ENCODE measurements at places on chromosomes 5 and 9. TPM values are rescaled to one million over a fixed set of nuclear protein-coding genes. Genes with fewer than 3 reads are reported as not detected.

- no peak for DNase-seq
Measured at GRCh38 chr5:179530069-179530998, 20.0 kb upstream of the RUFY1 start.

DNA sequence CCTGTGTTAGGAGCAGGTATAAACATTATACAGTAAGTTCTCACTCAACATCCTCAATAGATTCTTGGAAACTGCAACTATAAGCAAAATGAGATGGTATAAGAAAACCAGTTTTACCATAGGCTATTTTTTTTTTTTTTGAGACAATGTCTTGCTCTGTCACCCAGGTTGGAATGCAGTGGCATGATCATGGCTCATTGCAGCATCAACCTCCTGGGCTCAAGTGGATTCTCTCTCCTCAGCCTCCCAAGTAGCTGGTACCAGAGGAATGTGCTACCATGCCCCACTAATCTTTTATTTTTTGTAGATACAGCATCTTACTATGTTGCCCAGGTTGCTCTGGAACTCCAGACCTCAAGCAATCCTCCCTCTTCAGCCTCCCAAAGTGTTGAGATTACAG is 50.1 kb upstream of the ADRB2 start:
- DNase-seq = no peak

GRCh38 chr5:93209476-93209875 is 371.5 kb downstream of the NR2F1-AS1 start:
- DNase-seq = no peak

GRCh38 chr9:127129718-127130085 is 7.3 kb upstream of the ANGPTL2 start:
- no peak for DNase-seq

DNA sequence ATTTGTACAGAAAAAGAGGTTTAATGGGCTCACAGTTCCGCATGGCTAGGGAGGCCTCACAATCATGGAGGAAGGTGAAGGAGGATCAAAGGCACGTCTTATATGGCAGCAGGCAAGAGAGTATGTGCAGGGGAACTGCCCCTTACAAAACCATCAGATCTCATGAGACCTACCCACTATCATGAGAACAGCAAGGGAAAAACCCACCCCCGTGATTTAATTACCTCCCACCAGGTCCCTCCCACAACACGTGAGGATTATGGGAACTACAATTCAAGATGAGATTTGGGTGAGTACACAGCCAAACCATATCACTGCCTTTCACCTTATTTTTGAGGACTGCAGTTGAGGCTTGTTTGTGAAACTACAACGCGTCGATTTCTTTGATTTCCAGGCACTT is 20.9 kb upstream of the NEUROG1 start:
- DNase-seq = no peak

GRCh38 chr5:136350343-136350742 is 15.0 kb downstream of the TRPC7 start:
- no peak for DNase-seq

SERF1A gene
- total RNA-seq = 17.2 TPM

DNA sequence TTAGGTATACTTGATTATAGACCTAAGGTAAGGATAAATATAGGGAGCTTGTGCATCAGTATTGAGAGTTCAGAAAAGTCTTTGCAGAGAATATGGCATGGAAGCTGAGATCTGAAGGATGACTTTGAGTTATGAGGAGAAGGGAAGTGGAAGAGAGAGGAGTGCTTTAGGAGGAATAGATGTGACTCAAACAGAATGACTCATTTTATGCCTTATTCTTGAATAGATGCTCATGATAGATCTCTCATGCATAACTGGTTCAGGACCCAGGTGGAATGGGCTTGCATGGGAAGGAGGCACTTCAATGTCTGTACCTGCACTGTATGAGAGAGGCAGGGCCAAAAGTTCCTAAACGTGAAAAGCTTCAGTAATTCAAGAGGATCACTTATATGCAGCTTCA is 103.3 kb downstream of the CWC27 start:
- DNase-seq = no peak

NR6A1 gene
- 237 TPM for total RNA-seq

- no peak for DNase-seq
Measured at GRCh38 chr9:86434039-86434726, 80.0 kb upstream of the TUT7 start.

- DNase-seq = no peak
Measured at GRCh38 chr5:100560860-100561259, 25.7 kb downstream of the FAM174A start.

PCDHGB6 gene
- 3.4 TPM for total RNA-seq

DNA sequence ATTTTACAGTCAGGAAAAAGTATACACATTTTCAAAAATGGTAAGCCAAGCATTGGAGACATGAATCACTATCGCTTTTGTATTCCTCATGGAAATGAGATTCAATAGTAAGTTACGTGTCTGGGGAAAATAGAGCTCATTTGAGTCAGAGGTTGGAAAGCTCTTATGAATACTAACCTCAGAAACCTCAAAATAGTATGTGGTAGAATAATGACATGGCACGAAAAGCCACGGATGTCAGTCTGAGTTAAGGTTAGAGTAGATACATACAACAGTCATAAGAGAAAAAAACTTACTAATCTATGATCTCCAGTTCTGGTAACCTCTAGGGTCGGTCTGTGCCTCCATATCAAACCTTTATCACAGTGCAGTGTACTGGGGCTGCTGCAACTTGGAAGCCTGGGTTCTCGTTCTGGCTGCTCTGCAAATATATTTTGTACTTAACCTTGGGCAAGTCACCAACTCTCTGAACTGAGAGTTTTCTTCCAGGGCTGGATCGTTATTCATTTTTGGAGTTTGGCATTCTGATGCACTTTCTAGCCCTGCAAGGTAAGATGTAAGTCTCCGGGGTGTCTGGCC is 31.8 kb downstream of the MAP1B start:
- DNase-seq = no peak

GRCh38 chr9:131657456-131657855 is 82.4 kb downstream of the RAPGEF1 start:
- DNase-seq = no peak

EEIG1 gene
- total RNA-seq = 51.3 TPM

- no peak for DNase-seq
Measured at GRCh38 chr5:90168399-90168798, 241.2 kb downstream of the CETN3 start.

- DNase-seq = no peak
Measured at GRCh38 chr5:38752622-38753021, 93.2 kb upstream of the OSMR start.

DNA sequence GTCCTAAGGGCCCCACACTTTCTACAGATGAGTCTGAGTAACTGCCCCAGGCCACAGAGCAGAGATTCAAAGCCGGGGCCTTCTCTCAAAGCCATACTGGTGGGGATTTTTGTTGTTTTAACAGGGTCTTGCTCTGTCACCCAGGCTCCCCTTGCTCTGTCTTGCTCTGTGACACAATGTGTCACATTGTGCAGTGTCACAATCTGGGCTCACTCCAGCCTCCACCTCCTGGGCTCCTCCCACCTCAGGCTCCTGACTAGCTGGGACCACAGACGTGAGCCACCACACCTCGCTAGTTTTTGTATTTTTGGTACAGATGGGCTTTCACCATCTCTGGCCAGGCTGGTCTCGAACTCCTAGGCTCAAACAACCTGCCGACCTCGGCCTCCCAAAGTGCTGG is 8.6 kb downstream of the AGPAT2 start:
- DNase-seq = no peak

GRCh38 chr9:130501639-130502038 is 56.9 kb downstream of the ASS1 start:
- no peak for DNase-seq

- DNase-seq = no peak
Measured at GRCh38 chr5:93993161-93993560, 251.8 kb upstream of the POU5F2 start.

GRCh38 chr5:179124853-179125788 is 64.9 kb downstream of the ZNF354C start:
- DNase-seq = no peak

GRCh38 chr5:101424530-101425175 is 521.6 kb upstream of the ST8SIA4 start:
- DNase-seq = no peak

- DNase-seq = no peak
Measured at GRCh38 chr9:110309681-110310080, 28.0 kb downstream of the TXNDC8 start.

DNA sequence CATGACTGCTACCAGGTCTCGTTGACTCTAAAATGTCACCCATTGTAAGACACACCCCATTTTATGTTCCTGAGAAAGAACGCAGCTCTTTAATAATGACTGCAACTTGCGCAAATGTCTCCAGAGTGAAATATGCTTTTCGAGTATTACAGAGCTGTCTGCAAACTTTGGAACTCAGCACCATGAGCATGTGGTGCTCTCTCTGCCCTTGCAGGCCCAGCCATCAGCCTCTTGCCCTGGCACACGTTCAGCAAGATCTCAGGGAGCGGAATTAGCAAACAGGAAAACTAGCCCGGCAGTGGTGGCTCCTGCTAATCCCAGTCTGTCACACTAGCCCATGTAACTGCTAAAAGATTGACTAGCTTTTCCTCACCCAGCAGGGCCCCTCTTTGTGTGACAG is 114.5 kb upstream of the SLC1A3 start:
- DNase-seq = no peak

GRCh38 chr5:151686674-151687407 is at the start of gene SPARC:
Gene SPARC (minus strand): TSS chr5:151686915. CDS start chr5:151676188, 10,727 bp downstream.
- peak; percentile 56 for DNase-seq

TTF1 gene
- 22.6 TPM for total RNA-seq

DNA sequence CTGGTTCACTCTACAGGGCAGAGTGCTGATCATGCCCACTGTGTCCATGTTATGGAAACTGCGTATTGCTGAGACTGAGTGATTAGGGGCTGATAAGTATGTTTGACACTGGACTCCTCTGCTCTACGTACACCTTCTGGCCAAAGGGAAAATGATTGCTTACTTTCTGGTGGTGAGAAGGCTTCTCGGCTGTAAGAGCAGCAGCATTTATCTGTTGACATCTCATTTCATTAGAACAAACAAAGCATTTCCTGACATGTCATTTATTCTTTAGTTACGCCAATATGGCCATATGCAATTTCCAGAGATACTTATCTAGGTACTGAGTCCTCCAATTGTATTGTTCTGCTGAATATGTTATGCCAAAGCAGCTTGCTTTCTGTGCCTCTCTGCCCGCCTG is 5.6 kb downstream of the FAXDC2 start:
- DNase-seq = no peak

- no peak for DNase-seq
Measured at GRCh38 chr9:98575379-98576346, 133.1 kb downstream of the GABBR2 start.

DNA sequence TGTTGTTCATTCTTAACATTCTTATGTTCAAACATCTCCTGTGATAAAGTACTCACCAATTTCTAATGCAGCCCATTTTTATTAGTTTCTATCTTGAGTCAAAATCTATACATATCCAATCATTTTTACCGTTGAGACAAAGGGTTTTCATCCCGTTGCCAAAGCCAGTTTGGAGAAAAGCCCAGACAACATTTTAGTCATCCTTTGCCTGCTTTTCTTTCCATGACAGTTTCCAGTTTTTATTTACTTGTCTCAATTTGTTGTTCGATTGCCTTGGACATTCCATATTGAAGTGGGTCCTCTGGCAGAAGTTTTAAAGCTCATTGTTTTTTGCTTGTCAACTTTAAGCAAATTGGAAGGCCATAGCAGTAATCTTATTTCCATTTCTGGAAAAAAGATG is 123.9 kb downstream of the RAB3C start:
- DNase-seq = no peak

MPDZ gene
- total RNA-seq = 40.3 TPM

GRCh38 chr5:48192-48591 is 43.8 kb upstream of the PLEKHG4B start:
- no peak for DNase-seq

GRCh38 chr9:11194246-11194645 is 581.4 kb upstream of the PTPRD start:
- DNase-seq = no peak

- no peak for DNase-seq
Measured at GRCh38 chr5:44532981-44533380, 143.8 kb upstream of the FGF10 start.

BHMT2 gene
- total RNA-seq = not detected

DOCK2 gene
- total RNA-seq = 8.5 TPM

MARCOL gene
- not detected for total RNA-seq

OTP gene
- total RNA-seq = not detected

DNA sequence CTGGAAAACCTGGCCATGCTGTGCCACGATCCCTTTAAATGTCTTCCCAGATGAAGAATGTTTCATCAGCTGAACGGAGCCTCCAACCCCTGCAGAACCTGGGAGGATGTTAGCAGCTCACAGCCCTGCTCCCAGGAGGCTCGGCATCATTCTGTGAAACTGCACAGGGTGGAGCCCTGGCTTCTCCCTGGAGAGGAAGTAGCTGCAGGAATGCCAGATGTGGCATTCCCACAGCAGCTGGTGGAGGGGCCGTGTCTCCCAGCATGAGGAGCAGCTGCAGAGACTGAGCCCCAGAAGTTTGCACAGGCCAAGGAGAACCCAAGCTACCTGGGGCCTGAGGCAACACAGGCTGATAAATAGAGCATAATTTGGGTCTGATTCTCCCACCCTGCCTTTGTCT is 165.8 kb upstream of the MAP3K1 start:
- no peak for DNase-seq

GRCh38 chr9:92488681-92489550 is 6.6 kb upstream of the ASPN start:
- no peak for DNase-seq

PCDHB5 gene
- total RNA-seq = 2.8 TPM

DNA sequence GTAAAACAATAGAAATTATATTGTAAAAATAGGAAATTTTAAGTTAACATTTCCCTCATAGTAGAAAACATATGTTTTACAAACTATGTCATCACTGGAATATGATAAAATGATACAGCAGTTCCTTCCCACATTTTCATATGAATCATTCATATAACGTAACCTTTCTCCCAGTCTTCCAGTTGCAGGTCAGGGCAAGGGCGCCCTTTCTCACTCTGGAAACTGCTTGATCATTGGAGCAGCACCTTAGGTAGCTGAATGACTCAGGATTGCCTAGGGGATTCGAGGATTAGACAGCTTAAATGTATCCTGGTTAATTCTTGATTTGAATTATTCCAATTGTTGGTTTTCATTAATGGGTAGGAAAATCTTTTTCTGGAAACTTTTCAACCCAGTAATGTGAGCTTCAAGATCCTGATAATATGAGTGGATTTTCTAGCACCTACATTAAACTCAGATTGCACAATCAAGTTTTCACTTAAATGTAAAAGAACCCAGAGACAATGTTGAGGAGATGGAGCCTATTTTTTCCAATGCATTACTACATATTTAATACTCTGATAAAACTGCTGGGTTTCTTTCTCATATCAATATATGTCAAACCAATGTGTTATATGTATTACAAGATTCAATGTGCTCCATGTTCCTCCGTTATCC is 32.6 kb upstream of the ANXA1 start:
- no peak for DNase-seq

PCDHB3 gene
- 3.4 TPM for total RNA-seq

ELOVL7 gene
- 5.1 TPM for total RNA-seq

DNA sequence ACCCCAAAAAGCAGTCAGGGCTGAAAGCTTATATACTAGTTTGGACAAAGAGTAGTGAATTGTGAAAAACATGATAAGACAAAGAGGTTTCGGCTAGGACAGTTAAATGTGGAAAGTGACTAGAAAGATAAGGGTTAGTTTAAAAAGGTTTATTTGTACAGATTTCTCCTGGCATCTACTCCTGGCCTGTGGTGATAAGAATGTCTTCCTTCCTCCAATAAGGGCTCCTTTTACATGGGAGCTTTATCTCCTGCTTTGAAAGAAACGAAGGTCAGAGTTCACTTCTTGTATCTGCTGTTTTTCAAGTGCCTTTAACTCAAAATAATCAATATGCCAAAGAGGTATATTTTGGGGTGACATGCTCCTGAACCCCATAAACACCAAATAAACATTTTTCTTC is 776.1 kb upstream of the COX7C start:
- no peak for DNase-seq

GRCh38 chr9:2255128-2255527 is 240.0 kb downstream of the SMARCA2 start:
- DNase-seq = no peak
